ENCODE measurements at places on chromosomes 16 and 17.

DNA sequence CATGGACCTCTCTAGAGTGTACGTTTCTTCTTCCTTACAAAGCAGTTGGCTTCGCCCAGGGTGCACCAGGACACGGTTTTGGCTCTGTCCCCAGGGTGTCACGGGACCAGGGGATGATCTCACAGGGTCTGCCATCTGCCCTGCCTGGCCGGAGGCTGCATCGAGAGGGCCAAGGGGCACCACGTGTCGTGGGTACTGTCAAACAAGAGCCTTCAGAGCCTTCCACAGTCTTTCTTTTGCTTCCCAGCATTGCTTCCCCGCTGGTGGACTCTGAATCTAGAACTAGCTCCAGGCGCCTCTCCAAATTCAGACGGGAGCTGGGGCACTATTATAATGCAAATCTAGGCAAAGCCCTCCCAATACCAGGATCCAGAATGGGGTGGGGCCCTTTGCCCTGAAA is 47.9 kb downstream of the MAPT start:
- no peak for DNase-seq

DNA sequence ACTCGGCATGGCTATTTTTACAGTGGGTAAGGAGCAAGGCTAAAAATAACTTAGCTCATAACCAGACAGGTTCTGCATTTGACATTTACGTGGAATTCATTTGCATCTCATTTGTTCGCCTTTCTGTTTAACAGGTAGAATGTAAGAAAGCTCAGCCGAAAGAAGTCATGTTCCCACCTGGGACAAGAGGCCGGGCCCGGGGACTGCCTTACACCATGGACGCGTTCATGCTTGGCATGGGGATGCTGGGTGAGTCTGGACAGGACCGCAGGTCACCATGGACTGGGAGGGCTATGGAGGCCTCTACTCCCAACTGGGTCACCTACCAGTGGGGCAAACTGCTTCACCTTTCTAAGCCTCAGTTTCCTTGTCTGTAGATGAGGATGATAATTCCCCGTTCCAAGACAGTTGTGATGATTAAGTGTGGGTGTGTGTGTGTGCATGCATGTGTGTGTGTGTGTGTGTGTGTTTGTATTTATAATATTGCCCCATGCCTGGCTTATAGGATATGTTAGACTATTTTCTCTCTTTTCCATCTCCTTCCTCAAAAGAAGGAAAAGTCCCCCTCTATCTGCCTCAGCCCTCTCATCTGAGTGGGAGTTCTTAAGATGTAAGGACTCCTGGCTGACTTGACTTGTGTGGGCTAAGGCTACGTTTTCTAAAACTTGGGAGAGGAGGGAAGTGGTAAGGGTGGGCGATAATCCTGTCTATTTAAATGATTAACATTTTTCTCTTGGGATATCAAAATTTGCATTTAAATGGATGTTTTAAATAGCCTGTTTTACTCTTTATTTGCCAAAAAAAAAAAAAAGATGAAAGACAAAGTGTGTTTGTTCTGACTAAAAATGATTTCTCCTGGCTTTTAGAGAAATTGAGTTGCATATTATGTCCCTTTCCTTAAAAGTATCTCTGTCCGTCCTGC is 129.0 kb downstream of the CCDC182 start:
- DNase-seq: no peak

GRCh38 chr17:79062691-79063090 is 11.9 kb upstream of the ENGASE start:
- DNase-seq: no peak

DNA sequence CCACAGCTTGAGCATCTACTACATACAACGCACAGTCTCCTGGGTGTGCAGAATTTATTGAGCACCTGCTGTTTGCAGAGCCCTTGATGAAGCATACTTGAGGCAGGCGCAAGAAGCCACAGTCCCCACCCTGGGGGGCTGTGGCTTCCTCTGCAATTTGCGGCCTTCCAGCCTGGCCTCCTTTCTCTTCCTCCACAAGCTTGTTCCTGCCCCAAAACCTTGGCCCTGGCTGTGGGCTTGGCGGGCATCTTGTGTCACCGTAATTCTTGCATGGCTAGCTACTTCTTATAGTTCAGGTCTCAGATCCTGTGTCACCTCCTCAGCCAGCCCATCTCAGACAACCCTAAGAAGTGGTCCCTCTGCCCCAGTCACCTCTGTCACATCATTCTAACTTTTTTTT is 43.9 kb upstream of the POLR3E start:
- DNase-seq: no peak

DNA sequence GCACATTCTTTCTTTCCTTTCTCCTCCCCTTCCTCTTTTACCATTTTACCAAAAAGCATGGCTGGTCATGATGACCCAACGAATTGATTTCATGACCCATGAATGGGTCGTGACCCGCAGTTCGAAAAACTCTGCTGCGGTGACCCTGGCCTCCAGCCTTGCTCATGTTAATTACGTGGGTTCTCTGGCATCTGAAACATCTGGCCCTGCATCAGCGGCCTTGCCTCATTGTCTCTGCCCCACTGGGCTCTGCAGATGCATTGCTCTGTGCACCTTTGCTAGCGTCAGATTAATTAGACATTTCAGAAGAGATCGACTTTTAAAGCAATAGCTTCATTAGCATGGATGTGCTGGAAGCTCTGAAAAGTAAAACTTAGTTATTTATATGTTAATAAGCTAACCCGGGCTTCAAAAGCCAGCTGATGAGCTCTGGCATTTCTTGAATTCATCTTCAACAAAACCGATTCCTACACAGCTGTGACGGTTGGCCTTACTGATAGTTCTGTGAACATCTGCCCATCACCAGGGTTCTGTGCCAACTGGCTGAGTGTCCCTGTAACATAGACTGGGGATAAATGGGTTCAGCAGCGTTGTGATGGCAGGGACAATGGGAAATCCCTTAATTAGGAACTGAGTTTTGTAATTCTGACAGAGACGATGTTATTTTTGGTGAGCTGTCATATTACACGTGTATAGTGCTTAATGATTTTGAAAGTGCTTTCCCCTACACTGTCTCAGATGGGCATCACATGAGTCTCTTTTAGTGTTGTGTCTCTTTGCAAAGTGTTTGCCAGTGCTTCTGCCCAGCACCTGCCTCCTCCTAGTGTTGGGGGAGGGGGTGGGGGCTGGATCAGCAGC is 225.9 kb upstream of the EEF2KMT start:
- DNase-seq: no peak

Measured in fibroblast of upper back skin (primary cell).